Panc1 (cell line): ENCODE measurements at places on chromosomes 6 and 20. TPM values are rescaled to one million over a fixed set of nuclear protein-coding genes. Genes with fewer than 3 reads are reported as not detected.

RSPO4 gene
- total RNA-seq = 0.54 TPM

TBC1D22B gene
- 13.0 TPM for total RNA-seq

IGF2R gene
- total RNA-seq = 163 TPM

JAG1 gene
- total RNA-seq = 21.2 TPM

FABP7 gene
- not detected for total RNA-seq

AIF1 gene
- 0.44 TPM for total RNA-seq

NSFL1C gene
- total RNA-seq = 151 TPM

TRAPPC3L gene
- not detected for total RNA-seq

CNBD2 gene
- total RNA-seq = 3.7 TPM

AVP gene
- not detected for total RNA-seq

GCM1 gene
- not detected for total RNA-seq

DNA sequence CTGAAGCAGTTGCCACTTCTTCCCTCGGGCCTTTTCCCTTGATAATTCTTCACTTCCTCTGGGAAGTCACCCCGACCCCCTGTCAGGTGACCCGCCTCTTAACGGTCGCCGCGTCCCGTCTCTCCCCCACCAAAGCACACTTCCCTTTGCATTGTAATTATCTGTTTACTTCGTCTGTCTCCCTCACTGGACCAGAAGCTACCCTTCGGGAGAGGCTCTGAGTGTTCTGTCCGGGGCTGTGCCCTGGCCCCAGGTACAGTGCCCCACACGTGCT lies 771 bp upstream of the SNAI1 start:
- peak overlapping the region; percentile 81 for H3K27ac ChIP-seq
- peak overlapping the region; percentile 88 for H3K4me3 ChIP-seq
- peaks cover 38% of the 10 kb centered on the region for H3K4me1 ChIP-seq
- no peaks in the 10 kb centered on the region for H3K27me3 ChIP-seq
- no peaks in the 10 kb centered on the region for H3K36me3 ChIP-seq

GRCh38 chr6:7229376-7230326 lies 83.3 kb downstream of the SSR1 start:
- H3K27ac ChIP-seq = no peak overlapping the region
- DNase-seq = no peak
- H3K4me3 ChIP-seq = no peak overlapping the region
- no peaks in the 10 kb centered on the region for H3K4me1 ChIP-seq

- H3K4me3 ChIP-seq = no peak overlapping the region
- DNase-seq = no peak
- H3K27ac ChIP-seq = no peak overlapping the region
- no peaks in the 10 kb centered on the region for H3K36me3 ChIP-seq
- H3K4me1 ChIP-seq = no peaks in the 10 kb centered on the region
Observed at GRCh38 chr20:15919118-15919517, 654.1 kb downstream of the KIF16B start.

GRCh38 chr20:61936701-61937131 lies 129.0 kb downstream of the TAF4 start:
- H3K27ac ChIP-seq = no peak overlapping the region
- no peaks in the 10 kb centered on the region for H3K27me3 ChIP-seq
- DNase-seq = no peak
- H3K4me3 ChIP-seq = no peak overlapping the region
- no peaks in the 10 kb centered on the region for H3K36me3 ChIP-seq
- no peaks in the 10 kb centered on the region for H3K4me1 ChIP-seq

DNA sequence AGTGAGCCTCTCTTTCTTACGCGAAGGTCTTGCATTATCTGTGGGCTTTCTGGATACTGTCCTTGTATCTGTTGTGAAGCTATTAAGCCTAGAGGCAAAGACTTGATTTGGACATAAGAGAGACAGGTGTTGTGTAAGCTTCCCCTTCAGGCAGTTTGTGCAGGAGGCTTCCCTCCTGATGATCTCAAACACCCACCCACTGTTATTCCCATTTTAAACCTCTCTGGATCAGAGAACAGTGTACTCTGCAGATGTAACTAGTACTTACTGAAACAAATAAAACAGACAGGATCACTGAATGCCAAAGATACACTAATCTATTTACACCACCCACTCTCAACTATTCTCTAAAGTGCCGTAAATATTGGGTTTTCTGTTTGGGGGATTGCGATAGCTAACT lies 113.8 kb upstream of the RAB32 start:
- H3K36me3 ChIP-seq = no peaks in the 10 kb centered on the region
- peaks cover 3% of the 10 kb centered on the region; the same call in 1 of the 2 replicates for H3K27me3 ChIP-seq
- no peaks in the 10 kb centered on the region for H3K4me1 ChIP-seq
- H3K27ac ChIP-seq = no peak overlapping the region
- H3K4me3 ChIP-seq = no peak overlapping the region

- peaks cover 18% of the 10 kb centered on the region for H3K4me1 ChIP-seq
- DNase-seq = no peak
- no peak overlapping the region for H3K4me3 ChIP-seq
- H3K27ac ChIP-seq = no peak overlapping the region
- no peaks in the 10 kb centered on the region for H3K36me3 ChIP-seq
- no peaks in the 10 kb centered on the region for H3K27me3 ChIP-seq
Observed at GRCh38 chr6:119145111-119145510, 66.6 kb upstream of the FAM184A start.

DNA sequence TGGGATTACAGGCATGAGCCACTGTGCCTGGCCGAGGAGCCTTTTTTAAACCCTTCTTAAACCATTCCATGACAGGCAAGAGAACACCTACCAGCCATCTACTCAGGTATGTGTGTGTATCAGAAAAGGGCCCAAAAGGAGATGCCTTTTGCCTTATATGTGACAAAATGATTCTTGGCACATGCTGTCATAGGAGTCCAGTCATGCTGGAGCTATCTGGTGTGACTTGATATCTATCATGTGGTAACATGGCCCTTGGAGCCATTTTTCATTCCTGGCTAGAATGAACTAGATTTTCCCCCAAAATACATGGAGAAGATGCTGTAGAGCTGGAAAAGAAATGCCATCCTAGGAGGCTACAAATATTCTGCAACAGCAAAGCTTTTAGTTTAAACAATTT lies 129.1 kb downstream of the DST start:
- no peaks in the 10 kb centered on the region for H3K27me3 ChIP-seq
- peaks cover 48% of the 10 kb centered on the region for H3K36me3 ChIP-seq
- no peaks in the 10 kb centered on the region for H3K4me1 ChIP-seq
- no peak overlapping the region for H3K4me3 ChIP-seq

DNA sequence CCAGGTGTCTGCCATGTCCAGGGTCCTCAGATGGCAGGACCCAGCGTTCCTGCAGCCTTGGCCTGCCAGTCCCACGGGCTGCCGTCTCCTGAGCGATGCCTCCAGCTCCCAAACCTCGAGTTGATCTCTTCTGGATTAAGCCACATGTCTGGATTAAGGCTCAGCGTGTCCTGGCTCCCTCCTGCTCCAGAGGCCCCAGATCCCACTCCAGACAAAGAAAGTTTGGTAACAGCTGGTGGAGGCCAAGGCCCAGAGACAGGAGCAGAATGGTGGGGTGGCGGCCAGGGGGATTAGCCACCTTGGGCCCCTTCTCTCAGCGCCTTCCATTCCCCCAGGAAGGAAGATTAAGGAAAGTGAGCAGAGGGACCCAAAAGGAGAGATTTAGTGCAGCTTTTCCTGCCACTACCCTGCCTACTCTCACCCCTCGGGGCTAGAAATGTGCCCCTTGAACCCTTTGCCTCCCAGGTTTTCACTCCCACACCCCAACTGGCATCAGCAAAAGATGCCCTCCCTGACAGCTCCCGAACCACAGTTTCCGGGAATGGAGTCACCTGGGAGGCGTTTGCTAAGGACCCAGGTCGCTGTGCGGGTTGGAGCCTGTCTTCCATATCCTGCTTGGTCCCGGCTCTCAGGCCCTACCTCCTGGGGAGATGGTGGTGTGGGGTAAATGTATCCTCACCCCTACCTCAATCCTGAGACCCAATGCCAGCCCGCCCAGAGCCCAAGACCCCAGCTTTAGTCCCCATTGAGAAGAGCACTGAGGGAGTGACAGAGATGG lies 6.9 kb downstream of the SPDEF start:
- H3K27me3 ChIP-seq = no peaks in the 10 kb centered on the region
- DNase-seq = no peak
- no peak overlapping the region for H3K27ac ChIP-seq
- H3K4me1 ChIP-seq = peaks cover 8% of the 10 kb centered on the region
- H3K4me3 ChIP-seq = no peak overlapping the region

- DNase-seq = no peak
- no peaks in the 10 kb centered on the region for H3K4me1 ChIP-seq
- H3K27ac ChIP-seq = no peak overlapping the region
- no peaks in the 10 kb centered on the region; the same call in 1 of the 2 replicates for H3K27me3 ChIP-seq
Observed at GRCh38 chr20:42161228-42161829, 543.2 kb upstream of the CHD6 start.

DNA sequence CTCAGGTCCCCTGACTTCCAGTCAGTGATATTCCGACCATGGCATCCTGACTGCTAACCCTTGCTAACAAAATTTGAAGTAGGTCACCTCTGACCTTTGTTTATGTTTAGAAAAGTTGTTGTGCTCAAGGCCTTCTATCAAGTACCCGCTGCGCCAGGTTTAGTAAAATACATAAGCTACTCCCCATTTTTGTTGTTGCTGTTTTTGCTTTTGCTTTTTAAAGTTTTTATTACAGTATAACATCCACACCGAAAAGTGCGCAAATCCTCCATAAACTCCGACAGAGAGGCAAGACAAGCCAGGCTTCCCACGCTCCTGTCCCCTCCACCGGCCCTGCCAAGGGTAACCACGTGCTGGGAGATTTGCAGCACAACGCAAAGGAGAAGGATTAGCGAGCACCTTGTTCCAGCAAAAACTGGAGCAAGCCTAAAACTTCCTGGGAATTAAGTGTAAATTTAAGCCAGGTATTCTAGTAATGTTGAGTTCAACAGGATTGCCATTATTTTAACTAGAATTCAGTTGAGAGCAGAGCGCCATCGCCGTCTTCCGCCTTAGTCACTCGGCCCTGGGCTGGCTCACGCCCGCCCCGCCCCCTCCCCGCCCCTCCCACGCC lies 17.8 kb upstream of the HMGN4 start:
- H3K4me3 ChIP-seq = peak overlapping the region; percentile 62
- H3K27ac ChIP-seq = peak overlapping the region; percentile 92
- peak; percentile 39 for DNase-seq
- H3K36me3 ChIP-seq = no peaks in the 10 kb centered on the region
- H3K27me3 ChIP-seq = no peaks in the 10 kb centered on the region

DNA sequence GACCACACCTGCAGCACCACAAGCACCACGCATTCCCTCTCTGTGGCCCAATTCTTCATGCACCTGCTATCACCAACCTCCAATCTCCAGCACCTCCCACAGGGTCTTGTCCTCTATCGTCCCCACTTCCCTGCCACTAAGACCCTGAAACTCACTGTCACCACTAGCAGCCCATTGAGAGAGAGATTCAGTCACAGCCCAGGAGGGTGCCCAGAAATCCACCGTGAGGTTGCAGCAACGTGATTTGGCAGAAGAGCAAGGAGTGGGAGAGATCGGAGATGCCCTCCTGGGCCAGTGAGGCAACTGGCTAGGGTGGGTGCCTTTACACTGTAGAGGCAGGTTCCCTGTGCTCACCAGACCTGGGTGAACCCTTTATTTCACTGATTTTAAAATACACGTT lies 90.1 kb downstream of the ANKRD60 start:
- no peaks in the 10 kb centered on the region for H3K4me1 ChIP-seq
- no peak for DNase-seq
- H3K4me3 ChIP-seq = no peak overlapping the region
- H3K27me3 ChIP-seq = no peaks in the 10 kb centered on the region

DNA sequence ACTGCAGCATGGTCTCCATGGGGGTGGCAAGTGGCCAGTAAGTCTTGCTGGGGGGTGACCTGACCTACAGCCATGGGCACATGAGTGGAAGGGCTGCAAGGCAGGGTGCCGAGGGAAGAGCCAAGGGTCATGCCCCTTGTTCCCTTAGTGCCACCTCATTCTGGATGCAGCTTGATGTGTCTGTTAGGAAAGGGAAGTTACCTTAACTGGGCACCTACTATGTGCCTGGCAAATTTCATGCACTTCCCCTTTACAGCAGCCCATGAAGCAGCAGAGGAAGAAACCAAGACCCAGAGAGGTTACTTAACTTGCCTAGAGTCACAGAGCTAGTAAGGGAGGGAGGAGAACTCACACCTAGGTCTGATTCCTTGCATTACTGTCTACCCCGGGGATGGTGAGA lies 174.0 kb downstream of the MRPL14 start:
- no peaks in the 10 kb centered on the region for H3K27me3 ChIP-seq
- H3K4me1 ChIP-seq = no peaks in the 10 kb centered on the region
- H3K27ac ChIP-seq = no peak overlapping the region

DNA sequence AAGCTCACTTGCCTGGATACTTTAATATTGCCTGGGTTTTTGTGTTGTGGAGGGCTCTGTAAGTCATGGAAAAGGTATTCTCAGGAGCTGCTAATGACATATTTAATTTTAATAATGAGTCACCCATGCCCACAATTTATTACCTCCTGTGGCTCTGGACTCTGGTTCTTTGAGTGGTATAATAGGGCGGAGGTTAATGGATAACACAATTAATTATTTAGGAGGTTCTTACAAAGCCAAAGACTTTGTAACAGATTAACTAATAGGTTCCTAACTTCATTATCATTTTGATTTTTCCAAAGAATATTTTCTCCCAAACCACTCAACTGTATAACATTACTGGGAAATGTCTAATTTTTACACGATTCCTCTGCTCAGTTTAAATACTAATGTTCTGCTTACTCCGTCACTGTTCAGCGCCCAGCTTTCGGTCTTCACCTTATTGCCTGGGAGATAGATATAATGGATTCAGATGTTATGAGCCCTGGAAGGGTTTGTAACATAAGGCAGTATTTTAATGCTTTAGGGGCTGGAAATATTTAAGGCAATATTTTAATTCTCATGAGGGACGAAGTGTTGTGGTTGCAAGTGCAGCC lies 29.4 kb downstream of the PHACTR3 start:
- no peak overlapping the region for H3K27ac ChIP-seq
- no peak for DNase-seq
- H3K4me3 ChIP-seq = no peak overlapping the region
- no peaks in the 10 kb centered on the region for H3K4me1 ChIP-seq
- H3K27me3 ChIP-seq = peaks cover 3% of the 10 kb centered on the region

- peaks cover 93% of the 10 kb centered on the region for H3K4me1 ChIP-seq
- no peak for DNase-seq
- H3K36me3 ChIP-seq = peaks cover 7% of the 10 kb centered on the region; the same call in 1 of the 2 replicates
- H3K27ac ChIP-seq = peak overlapping the region; percentile 100
Observed at GRCh38 chr6:142380626-142381025, 78.8 kb downstream of the ADGRG6 start.

DNA sequence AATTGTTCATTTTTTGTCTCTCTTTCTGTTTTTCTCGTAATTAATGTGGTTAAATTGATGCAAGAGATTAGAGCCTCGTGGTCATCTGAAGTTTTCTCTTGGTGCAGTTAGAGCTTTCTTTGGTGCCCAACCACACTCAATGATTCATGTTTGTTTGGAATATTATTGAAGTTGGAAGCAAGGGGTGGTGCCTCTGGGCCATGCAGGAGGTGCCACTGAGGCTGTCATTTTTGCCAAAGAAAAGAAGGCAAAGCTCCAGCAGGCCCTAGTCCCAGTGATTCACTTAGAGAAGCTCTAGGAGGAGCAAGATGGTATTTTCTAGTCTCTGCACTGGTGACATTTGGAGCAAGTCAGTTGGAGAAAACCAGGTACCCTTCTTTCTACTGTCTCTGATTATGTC lies 144.5 kb upstream of the RALGAPA2 start:
- H3K4me1 ChIP-seq = no peaks in the 10 kb centered on the region
- no peaks in the 10 kb centered on the region for H3K36me3 ChIP-seq
- no peak for DNase-seq
- no peak overlapping the region for H3K4me3 ChIP-seq
